Heart left ventricle (tissue), 16 donors: ENCODE measurements at places on chromosomes 5 and 9. TPM values are rescaled to one million over a fixed set of nuclear protein-coding genes. Genes with fewer than 3 reads are reported as not detected.

GRCh38 chr9:135971892-135972291 lies 10.7 kb upstream of the UBAC1 start:
- no peak for DNase-seq
- no peak overlapping the region for H3K4me3 ChIP-seq
- H3K27me3 ChIP-seq: no peaks in the 10 kb centered on the region
- H3K36me3 ChIP-seq: no peaks in the 10 kb centered on the region

DNA sequence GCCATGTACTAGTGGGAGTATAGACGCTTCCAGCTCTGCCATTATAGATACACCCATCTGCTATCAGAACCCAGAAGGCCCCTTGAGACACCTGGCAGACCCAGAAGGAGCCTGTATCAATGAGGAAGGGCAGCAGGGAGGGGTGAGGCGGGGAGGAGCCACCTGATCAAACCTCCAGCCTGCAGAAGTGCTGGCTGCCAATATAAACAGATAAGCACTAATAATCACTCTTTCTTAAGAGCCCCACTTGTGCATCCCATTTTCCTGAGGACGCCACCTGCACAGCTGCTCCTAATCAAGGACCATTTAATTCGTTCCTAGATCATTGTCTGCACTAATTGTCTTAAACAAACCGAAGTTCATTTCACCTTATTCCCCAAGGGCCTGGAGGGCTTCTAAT lies 75.0 kb upstream of the NEK6 start:
- peaks cover 35% of the 10 kb centered on the region for H3K27me3 ChIP-seq
- H3K4me3 ChIP-seq: no peak overlapping the region
- DNase-seq: no peak
- no peak overlapping the region for H3K27ac ChIP-seq
- H3K4me1 ChIP-seq: no peaks in the 10 kb centered on the region
- no peaks in the 10 kb centered on the region for H3K36me3 ChIP-seq

GRCh38 chr9:120870206-120870605 lies 6.8 kb downstream of the PHF19 start:
- H3K27me3 ChIP-seq: no peaks in the 10 kb centered on the region
- no peak for DNase-seq
- no peaks in the 10 kb centered on the region for H3K4me1 ChIP-seq
- no peak overlapping the region for H3K27ac ChIP-seq
- H3K36me3 ChIP-seq: peaks cover 17% of the 10 kb centered on the region
- no peak overlapping the region for H3K4me3 ChIP-seq

GRCh38 chr5:56314529-56314928 lies 81.4 kb upstream of the ANKRD55 start:
- no peak overlapping the region for H3K4me3 ChIP-seq
- H3K36me3 ChIP-seq: no peaks in the 10 kb centered on the region
- H3K4me1 ChIP-seq: peaks cover 19% of the 10 kb centered on the region
- H3K27me3 ChIP-seq: no peaks in the 10 kb centered on the region
- no peak for DNase-seq

TAF11L10 gene
- total RNA-seq: not detected

DNA sequence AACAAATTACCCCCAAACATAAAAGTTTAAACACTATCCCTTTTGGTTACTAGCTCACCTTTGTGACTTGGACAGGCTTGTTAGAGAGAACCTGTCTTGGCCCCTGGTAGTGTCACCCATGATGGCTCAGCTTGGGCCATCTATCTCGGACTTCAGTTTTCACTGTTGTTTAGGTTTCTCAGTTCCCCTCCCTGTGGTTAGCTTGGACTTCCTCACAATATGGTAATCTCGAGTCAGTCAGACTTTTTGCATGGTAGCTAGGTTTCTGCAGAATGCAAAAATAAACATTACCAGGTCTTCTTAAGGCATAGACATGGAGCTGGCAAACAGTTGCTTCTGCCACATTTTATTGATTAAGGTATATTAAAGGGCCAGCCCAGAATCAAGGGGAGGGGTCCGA lies 324.3 kb upstream of the RORB start:
- H3K4me1 ChIP-seq: no peaks in the 10 kb centered on the region
- DNase-seq: no peak
- H3K27me3 ChIP-seq: no peaks in the 10 kb centered on the region
- no peak overlapping the region for H3K4me3 ChIP-seq
- no peak overlapping the region for H3K27ac ChIP-seq

SPATA6L gene
- total RNA-seq: 0.37 TPM

DNA sequence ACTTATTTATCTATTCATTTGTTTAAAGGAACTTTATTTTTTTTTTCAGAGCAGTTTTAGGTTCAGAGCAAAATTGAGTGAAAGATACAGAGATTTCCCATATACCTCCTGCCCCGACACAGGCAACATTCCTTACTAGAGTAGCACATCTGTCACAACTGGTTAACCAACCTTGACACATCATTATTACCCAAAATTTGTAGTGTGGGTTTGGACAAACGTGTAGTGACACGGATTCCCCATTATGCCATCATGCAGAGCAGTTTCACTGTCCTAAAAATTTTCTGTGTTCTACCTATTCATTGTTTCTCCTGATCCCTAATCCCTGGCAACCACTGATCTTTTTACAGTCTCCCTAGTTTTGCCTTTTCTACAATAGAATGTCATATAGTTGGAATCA lies 57.3 kb upstream of the LHFPL2 start:
- no peak for DNase-seq
- no peaks in the 10 kb centered on the region for H3K27me3 ChIP-seq
- H3K27ac ChIP-seq: no peak overlapping the region
- no peaks in the 10 kb centered on the region for H3K36me3 ChIP-seq
- no peaks in the 10 kb centered on the region for H3K4me1 ChIP-seq

DNA sequence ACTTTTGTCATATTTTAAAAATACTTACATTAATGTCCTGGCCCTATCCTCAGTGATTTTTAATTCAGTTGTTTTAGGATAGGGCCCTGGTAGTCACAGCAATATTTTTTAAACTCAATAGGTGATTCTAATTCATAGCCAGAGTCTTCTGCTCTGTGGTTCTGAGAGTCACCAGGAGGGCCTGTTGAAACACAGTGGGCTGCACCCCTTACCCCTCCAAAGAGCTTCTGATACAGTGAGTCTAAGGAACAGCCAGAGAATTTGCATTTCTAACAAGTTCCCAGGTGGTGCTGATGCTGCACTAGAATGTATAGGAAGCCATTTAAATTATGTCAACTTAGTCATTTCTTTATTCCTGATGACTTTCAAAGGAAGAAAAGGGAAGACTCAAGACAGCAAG lies 458.3 kb upstream of the ARRDC3 start:
- no peaks in the 10 kb centered on the region for H3K27me3 ChIP-seq
- no peak overlapping the region for H3K27ac ChIP-seq
- H3K4me1 ChIP-seq: no peaks in the 10 kb centered on the region
- no peaks in the 10 kb centered on the region for H3K36me3 ChIP-seq
- no peak for DNase-seq

PLPP7 gene
- total RNA-seq: 103 TPM

DNA sequence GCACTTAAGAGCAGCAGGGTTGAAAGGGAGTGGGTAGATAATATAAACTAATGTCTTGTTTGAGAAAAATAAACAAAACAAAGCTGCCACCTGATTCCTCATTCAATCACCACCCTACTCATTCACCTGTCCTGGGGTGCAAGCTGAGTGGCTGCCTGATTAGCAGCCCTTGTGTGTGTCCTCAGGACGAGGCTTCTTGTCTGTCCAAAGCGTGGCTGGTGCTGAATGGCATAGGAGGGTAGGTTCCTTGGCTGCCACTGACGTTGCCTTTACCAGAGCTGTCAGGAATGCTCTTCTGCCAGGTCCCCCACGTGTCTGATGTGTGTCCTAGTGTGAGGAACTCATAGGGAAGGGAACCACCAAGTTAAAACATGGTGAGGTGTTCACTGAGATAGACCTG lies 146.6 kb upstream of the SLC24A2 start:
- no peaks in the 10 kb centered on the region for H3K27me3 ChIP-seq
- H3K4me1 ChIP-seq: no peaks in the 10 kb centered on the region
- no peak overlapping the region for H3K27ac ChIP-seq
- DNase-seq: no peak

MAPKAP1 gene
- total RNA-seq: 76.2 TPM

DNA sequence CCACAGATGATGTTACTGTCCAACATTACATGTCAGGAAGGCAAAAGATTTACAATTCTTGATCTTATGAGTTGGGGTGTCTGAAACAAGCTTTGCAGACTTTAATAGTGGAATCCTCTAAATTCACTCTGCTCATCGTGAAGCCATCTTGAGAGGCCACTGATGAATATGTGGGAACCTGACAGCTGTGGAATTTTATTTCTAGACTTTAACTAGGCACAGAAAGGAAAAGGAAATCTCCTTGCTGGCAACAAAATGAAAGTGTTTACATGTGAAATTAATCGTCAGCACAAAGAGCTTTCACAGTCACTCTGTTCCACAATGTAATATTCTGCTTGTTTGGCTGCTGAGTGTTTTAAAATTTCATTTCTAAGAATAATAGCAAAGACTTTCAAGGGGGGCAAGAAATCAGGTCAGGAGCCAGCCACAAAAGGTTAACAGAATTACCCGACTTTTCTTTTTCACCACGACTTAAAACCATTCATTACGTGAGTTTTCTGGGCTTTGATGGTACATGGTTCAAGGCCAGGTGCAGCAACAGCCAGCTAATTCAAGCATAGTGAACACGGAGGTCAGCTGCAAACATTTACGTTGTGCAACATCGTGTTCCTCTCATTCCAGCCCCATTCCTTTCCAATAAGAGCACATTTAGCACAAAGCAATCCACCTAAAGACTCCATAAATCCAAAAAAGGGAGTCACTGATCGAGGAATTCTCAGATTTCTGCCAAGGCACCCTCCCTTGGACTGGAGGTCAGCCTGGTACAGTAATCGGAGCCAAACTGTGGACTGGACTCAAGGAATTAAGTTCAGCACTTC lies 14.6 kb downstream of the NREP start:
- peak overlapping the region; percentile 5 for H3K4me3 ChIP-seq
- no peaks in the 10 kb centered on the region for H3K36me3 ChIP-seq
- peaks cover 93% of the 10 kb centered on the region for H3K4me1 ChIP-seq

GRCh38 chr9:90878562-90878961 lies 76.9 kb downstream of the SYK start:
- no peaks in the 10 kb centered on the region for H3K27me3 ChIP-seq
- peaks cover 75% of the 10 kb centered on the region for H3K36me3 ChIP-seq
- H3K4me3 ChIP-seq: no peak overlapping the region

LCP2 gene
- 6.1 TPM for total RNA-seq

NUTM2G gene
- total RNA-seq: not detected

GRCh38 chr5:157590478-157590877 lies 14.9 kb upstream of the ADAM19 start:
- no peaks in the 10 kb centered on the region for H3K36me3 ChIP-seq
- no peak for DNase-seq
- H3K4me1 ChIP-seq: peaks cover 9% of the 10 kb centered on the region

- no peak for DNase-seq
- peak overlapping the region; percentile 24 for H3K4me3 ChIP-seq
- peak overlapping the region; percentile 74 for H3K27ac ChIP-seq
Observed at GRCh38 chr9:130268521-130269211, 3.1 kb downstream of the HMCN2 start.

DNA sequence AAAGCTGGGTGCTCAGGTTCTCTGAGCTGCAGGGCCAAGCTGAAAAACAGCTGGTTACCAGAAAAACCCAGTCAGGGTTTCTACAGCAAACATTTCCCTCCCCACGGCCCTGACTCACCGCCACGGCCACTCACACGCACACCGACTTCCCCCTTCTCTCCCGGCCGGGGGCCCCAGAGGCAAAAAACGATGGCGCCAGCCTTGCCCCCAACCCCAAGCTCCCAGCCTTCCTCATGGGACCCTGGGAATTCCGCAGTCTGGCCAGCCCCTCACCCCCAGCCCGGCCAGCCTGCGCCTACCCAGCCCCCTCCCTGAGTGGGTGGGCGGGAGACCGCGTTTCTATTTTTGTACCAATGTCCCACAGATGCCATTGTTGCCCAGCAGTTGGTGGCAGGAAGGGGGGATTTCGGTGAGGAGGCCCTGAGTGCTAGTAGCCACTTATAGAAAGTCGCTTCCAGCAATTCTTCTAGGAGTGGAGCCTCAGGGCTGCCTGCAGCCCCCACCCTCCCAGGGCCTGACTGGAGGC lies 18.4 kb downstream of the ENG start:
- H3K27me3 ChIP-seq: no peaks in the 10 kb centered on the region
- peak; percentile 70 for DNase-seq
- no peak overlapping the region for H3K4me3 ChIP-seq
- peaks cover 27% of the 10 kb centered on the region for H3K4me1 ChIP-seq
- peaks cover 68% of the 10 kb centered on the region for H3K36me3 ChIP-seq
- peak overlapping the region; percentile 76 for H3K27ac ChIP-seq

BTNL8 gene
- not detected for total RNA-seq

DNA sequence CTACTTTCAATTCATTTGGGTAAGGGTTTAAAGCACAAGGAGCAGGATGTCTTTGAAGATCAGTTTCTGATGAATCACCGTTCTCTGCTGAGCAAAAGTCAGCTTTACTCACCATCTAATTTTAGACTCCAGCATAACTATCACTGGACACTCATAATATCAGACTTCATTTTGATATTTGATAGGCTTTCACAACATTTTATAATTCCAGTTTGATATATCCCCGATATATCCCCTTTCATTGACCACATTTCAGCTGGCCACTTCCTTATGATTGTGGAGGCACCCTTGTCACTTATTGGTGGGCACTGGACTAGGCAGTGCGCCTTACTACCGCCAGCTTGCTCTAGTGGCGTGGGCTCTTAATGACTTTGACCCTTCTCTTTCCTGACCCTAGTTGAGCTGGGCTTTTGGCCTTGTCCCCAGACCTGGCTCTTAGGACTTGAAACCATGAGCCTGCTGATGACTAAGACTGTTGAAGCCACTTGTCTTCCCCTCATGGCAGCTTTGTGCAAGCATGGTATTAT lies 46.8 kb downstream of the CYSTM1 start:
- H3K4me3 ChIP-seq: no peak overlapping the region
- H3K27ac ChIP-seq: peak overlapping the region; percentile 88
- H3K27me3 ChIP-seq: no peaks in the 10 kb centered on the region
- DNase-seq: no peak
- peaks cover 83% of the 10 kb centered on the region for H3K4me1 ChIP-seq

GRCh38 chr5:123671042-123671441 lies 159.1 kb downstream of the CSNK1G3 start:
- DNase-seq: peak; percentile 33
- H3K27me3 ChIP-seq: no peaks in the 10 kb centered on the region
- H3K4me3 ChIP-seq: no peak overlapping the region
- H3K27ac ChIP-seq: no peak overlapping the region
- H3K36me3 ChIP-seq: no peaks in the 10 kb centered on the region
- peaks cover 22% of the 10 kb centered on the region for H3K4me1 ChIP-seq

DNA sequence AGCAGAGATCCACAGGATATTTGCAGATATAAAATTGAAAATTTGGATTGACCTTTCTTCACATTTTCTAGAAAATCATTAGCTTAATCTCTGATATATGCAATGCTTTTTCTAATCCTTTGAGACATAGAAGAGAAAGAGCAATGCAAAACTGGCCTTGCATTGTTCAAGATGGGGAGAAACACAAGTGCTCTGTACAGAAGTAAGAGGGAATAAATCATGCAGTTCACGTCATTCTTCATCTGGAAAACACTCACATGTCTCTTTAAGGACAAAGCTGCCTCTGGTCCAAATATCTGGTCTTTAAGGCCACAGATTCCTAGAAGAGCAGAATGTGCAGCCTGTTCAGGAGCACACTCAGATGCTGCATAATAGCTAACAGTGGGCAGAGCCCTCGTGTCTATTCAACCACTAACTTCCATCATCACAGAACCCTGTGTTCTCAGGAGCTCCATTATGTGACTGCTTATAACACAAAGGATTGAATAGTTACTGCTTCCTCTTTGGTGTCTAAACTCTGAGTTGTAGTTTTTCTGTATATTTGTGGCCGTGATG lies 277.5 kb downstream of the PLK2 start:
- H3K4me1 ChIP-seq: peaks cover 17% of the 10 kb centered on the region
- no peak for DNase-seq
- H3K36me3 ChIP-seq: no peaks in the 10 kb centered on the region
- no peak overlapping the region for H3K4me3 ChIP-seq
- no peaks in the 10 kb centered on the region for H3K27me3 ChIP-seq

MTX3 gene
- 9.5 TPM for total RNA-seq

AMBP gene
- not detected for total RNA-seq
